ENCODE measurements at places on chromosomes 3 and 15.

DNA sequence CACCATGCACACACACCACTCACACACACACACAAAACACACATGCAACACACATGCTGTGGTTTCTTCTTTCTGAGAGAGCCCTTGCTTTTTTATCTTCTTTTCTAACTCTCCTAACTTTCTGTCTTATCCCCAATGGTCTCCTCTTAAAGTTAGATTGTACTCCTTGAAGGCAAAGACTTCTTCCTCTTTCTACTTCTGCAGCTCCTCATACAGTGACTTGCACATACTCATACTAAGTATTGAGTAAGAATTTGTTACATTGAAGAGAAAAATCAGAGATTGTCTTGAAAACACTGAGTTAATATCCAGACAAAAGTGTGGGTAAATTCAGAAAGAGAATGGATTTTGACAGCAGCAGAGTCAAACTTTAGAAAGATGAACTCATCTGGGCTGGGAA, 64.4 kb downstream of the GTPBP8 start:
- DNase-seq, result no peak

GRCh38 chr15:69624155-69624520, 171.5 kb downstream of the RPLP1 start:
- no peak for DNase-seq

DNA sequence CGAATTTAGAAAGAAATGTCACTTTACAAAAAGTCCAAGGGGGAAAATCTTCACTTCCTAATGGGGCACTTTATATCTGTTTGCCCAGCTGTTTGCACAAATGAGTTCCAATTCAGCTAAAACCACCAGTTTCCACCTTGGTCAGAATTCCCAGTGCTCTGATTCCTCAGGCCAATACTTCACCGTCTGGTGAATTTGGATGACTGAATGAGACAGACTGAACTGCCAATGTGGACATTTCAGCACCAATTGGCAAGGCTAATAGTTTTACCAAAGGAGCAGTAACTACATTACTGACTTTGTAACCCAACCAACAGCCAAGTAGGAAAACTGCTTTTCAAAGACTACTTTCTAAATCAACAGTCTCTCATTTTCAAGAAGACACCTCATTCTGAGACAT, 51.8 kb downstream of the ABI3BP start:
- DNase-seq, result no peak

DNA sequence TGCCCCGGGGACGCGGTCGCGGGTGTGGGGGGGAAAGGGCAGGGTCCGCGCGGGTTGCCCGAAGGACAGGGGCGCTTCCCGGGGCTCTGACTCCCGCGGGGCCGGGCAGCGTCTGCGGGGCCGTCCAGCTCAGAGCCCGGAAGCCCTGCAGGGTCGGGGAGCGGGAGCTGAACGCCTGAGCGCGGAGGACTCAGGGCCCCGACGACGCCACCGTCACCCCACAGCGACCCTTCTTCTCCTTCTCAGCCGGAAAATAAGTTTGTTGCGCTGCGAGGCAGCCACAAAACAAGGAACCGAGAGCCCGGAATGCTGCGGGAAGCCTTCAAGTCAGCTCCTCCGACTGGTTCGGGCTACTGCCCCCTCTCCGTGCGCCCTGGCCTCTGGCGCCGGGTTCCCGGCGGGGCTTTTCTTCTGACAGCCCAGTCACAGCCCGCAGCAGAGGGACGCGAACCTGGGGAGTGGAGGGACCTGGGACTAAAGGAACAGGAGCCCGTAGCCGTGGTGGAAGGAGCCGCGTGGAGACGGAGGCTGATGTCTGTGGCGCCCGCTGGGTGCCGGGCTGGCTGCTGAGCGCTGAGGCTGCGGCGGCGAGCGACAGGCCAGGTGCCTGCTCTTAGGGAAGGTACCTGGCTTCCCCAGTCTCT, 484 bp downstream of the CNTN4 start:
- DNase-seq, result no peak

DNA sequence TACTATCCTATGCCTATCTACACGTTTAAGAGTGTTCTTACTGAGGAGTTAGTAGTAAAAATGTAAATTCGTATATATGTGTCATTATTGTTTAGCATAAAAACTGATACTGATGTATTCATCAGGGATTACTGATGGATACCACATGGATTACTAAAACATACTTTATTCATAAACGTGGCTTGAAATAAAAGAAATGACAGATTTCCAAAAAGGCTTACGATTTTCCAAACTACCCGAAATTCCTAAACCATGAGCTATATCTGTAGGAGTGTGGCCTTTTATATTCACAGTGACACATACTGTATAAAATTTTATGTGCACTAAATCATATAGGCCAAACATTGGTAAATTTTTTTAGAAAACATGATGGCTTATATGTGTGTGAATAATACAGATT, 6.9 kb downstream of the TSC22D2 start:
- DNase-seq, result no peak

DNA sequence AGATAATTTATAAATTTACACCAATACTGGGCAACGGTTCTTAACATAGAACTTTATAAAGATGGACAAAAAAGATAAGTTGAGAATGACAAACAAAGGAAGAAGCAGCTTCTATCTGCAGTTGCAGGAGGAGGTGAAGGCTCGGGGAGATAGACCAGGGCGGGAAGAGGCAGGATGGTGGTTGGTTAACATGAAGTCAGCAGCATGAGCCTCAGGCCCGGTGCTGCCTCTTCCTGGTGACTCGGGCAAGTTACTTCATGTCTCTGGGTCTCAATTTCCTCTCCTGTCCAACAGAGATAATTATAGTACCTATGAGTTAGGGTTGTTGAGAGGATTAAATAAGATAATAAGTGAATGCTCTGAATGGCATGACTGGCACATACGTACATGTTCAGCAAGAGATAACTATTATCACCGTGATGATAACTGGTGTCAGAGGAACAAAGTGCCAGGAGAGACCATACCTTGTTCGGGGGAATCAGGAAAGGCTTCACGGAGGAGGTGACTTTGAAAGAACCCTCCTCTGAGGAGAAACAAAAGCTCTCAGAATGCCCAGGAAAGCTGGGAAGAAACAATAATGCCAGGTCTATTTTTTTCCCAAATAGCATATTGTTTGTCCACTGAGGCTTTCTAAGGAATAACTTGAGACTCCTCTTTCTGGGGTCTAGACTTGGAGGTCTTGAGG, 4.4 kb downstream of the PAK6 start:
- DNase-seq, result no peak

- no peak for DNase-seq
Measured at GRCh38 chr3:94234177-94234788, 171.4 kb downstream of the NSUN3 start.

GRCh38 chr15:25022233-25022632, 67.4 kb downstream of the SNRPN start:
- no peak for DNase-seq

GRCh38 chr15:87118435-87118834, 1038.8 kb downstream of the AGBL1 start:
- DNase-seq, result no peak

- DNase-seq, result no peak
Measured at GRCh38 chr15:62517541-62517940, 352.5 kb upstream of the C2CD4B start.

GRCh38 chr15:48178648-48178931, 495 bp upstream of the MYEF2 start:
- no peak for DNase-seq

- no peak for DNase-seq
Measured at GRCh38 chr3:71591101-71591500, 7.6 kb upstream of the FOXP1 start.

DNA sequence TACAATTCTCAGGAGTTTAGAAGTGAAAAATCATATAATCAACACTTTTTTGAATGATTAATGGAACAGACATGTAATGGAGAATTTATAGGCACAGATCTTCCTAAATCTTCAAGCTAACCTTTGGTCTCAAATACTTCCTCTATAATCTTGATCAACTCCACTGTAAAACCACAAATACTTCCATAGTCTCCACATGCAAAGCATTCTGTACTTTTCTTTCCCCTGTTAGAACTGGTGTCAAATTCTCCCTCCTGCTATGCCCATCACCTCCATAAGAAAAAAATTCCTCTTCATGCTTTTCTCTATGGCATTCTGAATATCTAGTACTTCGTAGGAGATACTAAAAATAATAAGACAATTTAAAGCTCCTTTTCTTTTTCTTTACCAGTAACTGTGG, 214.3 kb downstream of the ADAMTS9 start:
- no peak for DNase-seq

- DNase-seq, result no peak
Measured at GRCh38 chr3:105781871-105782270, 86.9 kb downstream of the CBLB start.

- DNase-seq, result no peak
Measured at GRCh38 chr3:148729476-148730055, 31.9 kb downstream of the AGTR1 start.

GRCh38 chr15:51672155-51672687, 9.1 kb upstream of the SCG3 start:
- DNase-seq, result no peak

DNA sequence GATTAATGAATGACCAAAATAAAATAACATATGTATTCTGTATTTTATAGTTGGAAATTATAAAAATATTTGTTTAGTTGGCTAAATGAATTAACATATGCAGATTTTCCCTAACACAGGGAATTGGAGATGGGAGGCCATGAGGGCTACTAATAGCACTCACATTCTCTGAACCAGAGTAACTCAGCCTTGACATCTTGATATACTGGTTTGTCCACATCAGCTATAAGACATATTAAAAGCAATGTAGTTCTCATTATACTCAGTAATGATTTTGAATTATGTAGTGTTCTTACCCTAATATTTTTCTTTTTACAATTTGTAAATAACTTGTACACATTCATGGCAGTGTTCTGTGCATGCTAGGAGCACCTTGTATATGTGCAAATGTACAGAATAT, 255.9 kb downstream of the EPHA6 start:
- no peak for DNase-seq

DNA sequence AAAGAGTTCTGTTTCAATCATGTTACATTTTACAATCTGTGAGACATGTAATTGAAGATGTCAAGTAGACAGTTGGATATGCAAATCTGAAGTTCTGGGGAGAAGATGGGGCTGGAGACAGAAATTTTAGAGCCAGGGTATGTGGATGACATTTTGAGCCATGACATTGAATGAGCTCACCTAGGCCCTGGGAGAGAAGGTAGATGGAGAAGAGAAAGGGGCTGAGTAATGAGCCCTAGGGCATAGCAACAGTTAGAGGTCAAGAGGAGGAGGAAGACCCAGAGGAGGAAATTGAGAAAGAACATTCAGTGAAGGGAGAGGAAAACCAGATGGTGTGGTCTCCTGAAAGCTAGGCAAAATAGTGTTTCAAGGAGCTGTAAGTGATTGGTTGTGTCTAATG, 15.3 kb downstream of the TMEM266 start:
- no peak for DNase-seq

DNA sequence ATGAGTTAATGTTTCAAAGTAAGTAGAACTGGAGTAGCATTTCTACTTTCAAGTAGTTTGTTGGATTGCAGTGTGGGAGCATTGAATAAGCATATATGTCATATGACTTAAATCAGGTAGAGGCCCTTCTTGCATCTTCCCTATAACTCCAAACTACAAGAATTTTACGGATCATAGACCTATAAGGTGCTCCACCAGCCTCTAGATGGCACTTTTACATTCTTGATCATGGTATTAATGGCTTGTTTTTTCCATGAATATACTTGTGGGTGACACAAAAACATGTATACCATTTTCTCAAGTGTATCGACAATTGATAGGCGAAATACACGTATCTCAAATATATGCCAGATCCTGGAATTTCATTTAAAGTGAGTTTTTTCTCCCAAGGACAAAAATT, 311.1 kb downstream of the ZPLD1 start:
- DNase-seq, result no peak

- DNase-seq, result no peak
Measured at GRCh38 chr3:109339714-109340648, 2.6 kb upstream of the DPPA4 start.

DNA sequence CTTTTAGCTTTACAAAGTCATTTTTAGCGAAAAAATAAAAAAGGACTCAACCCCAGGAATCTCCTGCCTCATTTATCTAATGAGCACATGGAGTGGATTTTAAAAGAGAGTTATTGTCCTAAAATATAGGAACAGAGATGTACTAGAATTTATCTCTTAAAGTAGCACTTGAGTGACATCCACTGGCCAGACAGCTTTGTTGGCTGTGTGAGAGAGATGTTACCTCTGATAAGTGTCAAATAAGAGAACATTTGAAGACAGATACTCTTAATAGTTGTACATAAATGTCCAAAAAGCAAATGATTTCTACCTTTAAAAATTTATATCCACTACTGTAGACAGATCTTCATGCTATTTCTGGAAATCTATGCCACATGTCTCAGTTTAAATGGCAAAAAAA, 12.3 kb upstream of the MFSD1 start:
- DNase-seq, result no peak

GRCh38 chr3:133944181-133944580, 48.5 kb upstream of the RAB6B start:
- peak; percentile 36 for DNase-seq

DNA sequence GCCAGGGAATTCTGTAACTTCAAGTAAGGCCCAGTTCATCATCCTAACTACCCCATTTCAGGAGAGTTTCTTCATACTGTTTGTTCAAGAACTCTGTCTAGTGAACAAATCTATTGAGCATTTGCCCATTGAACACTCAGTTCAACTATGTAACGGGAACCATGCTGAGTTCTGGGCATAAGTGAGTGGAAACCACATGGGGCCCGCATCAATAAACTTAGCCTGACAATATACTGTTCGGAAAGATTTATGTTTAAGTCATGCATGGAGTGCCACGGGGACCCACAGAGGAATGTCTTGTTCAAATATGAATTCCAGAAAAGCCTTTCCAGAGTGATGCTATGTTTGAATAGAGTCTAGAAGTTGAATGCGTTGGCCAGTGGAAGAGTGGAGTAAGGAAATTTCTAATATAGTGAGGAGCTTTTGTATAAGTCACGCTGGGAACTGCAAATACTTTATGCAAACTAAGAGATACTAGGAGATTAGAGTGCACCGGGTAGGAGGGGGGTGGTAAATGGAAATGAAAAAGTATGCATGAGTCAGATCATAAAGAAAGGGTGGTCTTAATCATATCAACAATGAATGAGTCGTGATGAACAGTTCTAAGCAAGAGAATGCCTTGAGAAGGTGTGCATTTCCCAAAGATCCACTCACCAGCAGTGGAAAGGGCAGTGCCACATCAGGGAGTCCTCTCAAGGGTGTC, 279.8 kb downstream of the VPS13C start:
- DNase-seq, result no peak

DNA sequence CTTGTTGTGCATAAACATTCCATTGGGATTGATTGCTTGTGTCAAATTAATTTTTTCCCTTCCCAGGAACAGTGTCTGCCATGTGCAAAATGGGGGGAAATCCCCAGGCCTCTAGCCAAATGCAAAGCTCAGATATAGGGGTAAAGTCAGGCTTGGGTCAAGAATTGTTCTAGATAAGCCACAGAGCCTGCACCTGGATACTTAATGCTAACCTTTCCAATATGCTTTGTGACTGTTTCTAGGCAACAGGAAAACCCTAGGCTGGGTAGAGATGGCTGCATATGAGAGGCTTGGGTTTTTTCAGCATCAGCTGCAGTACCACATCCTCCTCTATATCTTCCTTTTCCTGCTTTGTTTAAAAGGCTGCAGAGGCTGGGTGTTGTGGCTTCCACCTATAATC, 61.9 kb upstream of the ROPN1 start:
- DNase-seq, result no peak
